ENCODE measurements at places on chromosomes 1 and 21. TPM values are rescaled to one million over a fixed set of nuclear protein-coding genes. Genes with fewer than 3 reads are reported as not detected.

DNA sequence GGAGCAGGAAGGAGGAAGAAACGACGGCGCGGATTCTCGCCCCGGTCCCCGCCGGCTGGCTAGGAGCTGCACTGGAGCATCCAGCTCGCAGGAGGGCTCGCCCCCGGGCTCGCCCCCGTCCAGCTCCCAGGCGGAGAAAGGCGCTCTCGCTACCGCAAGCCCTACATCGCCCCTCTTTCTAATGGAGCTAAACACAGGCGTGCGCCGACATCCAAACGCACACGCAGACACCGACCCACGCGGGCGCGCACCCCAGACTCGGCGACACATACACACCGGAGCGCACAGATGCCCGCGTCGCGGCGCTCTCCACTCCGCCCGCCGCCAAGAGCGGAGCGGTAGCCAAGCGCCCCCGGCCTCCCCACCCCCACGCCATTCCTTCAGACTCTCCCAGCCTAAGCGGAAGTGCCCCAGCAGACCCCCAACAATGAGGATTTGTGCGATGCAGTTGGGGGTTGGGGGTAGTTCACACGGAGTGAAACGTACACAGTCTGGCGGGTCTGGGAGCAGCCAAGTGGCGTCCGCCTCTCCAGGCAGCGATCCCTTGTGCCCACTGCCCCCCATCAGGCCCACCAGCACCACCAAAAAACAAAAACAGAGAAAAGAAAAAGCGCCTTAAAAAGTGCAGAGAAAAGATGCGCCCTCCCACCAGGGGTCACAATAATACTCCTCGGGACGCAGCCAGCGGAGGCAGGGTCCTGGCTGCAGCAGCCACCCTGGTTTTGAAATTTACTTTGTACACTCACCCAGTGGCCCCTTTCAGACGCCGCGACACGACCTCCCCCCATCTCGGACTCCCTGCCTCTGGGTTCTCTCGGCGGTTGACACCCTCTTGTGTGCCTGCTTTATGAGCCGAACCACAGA, 1.4 kb downstream of the DAB1 start:
- no peak for DNase-seq

The LCE2C gene
- not detected for total RNA-seq

The BRINP3 gene
- total RNA-seq: 1.2 TPM

The NCF2 gene
- total RNA-seq: 144 TPM

The CRYBG2 gene
- total RNA-seq: 6.9 TPM

DNA sequence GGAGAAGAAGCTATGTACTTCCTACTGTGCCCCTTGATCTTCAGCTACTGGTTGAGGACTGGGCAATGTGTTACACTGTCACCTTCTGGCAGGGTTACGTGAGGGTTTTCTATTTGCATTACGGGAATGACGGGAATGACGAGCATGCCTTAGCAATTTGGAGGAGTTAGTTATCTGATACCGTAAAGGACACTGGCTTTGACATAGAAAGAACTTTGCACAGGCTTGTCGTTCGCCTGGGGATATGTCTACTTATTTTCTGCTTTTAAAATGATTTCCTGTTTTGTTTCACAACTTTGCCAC, 19.8 kb upstream of the ACBD6 start:
- DNase-seq: no peak

The TRABD2B gene
- total RNA-seq: 1.2 TPM

The KRTAP13-2 gene
- not detected for total RNA-seq

GRCh38 chr1:224124220-224124619, 10.3 kb downstream of the FBXO28 start:
- DNase-seq: no peak

- DNase-seq: peak; percentile 38
These were observed 690.7 kb downstream of the NCAM2 start for GRCh38 chr21:21688889-21689288.

DNA sequence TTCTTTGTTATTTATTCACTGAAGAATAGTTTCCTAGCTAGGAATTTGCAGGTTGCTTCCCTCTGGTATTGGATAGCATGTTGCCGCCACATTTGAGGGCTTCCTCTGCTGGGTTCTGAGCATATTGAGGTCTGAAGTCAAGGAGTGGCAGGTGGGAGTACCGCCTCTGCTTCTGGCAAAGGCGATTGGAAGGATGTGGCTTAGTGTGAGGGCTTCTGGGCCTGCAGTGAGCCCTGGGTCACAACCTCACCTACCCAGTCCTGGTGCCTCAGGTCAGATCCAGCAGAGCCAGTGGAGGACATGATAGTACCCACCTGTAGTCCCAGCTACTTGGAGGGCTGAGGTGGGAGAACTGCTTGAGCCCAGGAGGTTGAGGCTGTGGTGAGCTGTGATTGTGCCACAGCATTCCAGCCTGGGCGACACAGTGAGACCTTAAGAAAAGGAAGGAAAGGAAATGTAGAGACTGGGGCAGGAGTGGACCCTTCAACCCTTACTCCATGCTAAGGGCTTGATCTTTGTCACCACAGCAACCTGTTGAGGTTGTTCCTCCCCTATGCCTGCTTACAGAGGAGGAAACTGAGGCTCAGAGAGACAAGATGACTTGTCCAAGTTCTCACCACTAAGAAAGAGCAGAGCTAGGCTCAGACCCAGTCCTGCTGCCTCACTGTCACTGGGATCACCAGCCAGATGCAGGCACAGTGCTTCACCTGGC, 22.8 kb downstream of the A3GALT2 start:
- DNase-seq: peak; percentile 15

DNA sequence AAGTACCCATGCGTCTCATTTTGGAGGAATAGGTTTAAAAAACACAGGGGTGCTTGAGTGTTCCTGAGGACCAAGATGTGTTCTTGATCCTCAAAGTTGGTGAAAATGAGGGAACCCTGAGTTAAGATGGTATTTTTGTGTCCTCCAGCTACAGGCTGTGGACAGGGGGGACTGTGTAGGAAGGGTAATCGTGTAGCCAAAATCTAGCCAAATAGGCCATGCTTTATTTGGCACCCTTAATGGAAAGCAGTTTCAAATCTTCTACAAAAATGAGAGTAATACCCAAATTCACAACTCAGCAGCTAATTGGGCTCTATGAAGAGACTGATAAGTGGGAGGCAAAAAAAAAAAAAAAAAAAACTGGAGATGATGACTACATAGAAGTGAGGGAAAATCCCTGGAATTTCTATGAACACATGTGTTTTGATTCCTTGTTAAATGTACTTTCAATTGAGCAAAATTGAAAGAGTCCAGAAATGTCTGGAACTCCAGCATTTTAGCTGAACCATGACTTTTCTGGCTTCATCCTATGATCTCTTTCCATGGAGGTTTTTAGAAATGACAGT, 470 bp downstream of the HSD11B1 start:
- DNase-seq: no peak

- no peak for DNase-seq
These were observed 1.3 kb downstream of the FNDC10 start for GRCh38 chr1:1598720-1599029.

The CCDC30 gene
- total RNA-seq: 5.0 TPM

DNA sequence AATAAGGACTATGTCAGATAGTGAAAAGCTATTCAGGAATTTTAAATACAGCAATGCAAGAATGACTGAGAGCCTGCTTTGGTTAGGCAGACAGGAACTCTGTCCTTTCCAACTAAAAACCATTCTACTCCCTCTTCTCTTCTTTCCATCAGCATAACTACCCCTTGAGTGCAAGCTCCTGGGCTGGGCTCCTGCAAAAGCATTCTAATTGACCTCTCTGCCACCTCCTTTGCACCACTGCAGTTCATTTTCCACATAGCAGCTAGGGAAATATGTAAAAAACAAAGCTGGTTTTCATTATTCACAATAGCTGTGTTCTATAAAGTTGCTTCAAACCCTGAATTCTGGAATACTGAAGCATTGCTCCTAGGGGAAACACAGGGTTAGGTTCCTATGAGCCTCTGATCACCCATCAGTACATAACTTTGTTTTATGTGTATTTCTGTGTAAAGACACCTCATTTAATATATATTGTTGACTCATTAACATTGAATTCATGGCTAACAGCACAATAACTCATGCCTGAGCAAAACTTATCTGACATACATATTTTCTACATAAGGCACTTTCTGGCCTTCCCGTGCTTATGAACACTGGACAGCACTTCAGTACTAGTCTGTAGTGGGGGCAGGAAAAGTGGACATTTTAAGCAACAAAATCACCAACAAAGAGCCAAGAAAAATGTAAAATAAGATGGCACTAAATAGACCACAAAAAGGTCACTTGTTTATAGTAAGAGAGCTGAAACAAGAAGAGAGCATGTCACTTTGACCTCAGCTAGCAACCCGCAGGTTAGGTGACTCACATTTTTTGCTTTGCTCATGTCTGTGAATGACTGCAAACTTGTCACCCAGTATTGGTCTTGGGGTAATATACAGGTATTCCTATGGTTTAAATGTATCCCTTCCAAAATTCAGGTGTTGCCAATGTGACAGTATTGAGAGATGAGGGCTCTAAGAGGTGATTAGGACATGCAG, 57.9 kb upstream of the IRF2BP2 start:
- no peak for DNase-seq

GRCh38 chr1:175765293-175765692, 21.9 kb upstream of the TNR start:
- DNase-seq: no peak

DNA sequence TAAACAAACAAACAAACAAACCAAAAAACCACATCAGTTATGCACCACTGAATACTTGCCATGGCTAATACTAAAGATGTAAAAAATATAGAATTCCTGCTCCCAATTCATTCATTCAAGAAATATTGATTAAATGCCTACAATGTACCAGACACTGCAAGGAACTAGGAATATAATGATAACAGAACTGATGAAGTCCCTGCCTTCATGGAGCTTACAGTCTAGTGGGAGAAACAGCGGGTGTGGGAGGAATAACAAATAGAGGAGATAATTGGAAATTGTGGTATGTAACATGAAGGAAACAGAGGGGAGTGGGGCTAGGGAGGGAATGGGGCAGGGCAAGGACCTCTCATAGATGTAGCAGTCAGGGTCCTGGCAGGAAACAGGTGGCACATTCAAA, 58.6 kb upstream of the NBL1 start:
- DNase-seq: no peak

The TPM3 gene
- 326 TPM for total RNA-seq
